Stimulated activated CD4-positive, alpha-beta T cell treated with anti-CD3 and anti-CD28 coated beads, Interleukin-15, amount 100 ng/mL, for 1 hour (primary cell): ENCODE measurements at places on chromosomes 5 and 9.

DNA sequence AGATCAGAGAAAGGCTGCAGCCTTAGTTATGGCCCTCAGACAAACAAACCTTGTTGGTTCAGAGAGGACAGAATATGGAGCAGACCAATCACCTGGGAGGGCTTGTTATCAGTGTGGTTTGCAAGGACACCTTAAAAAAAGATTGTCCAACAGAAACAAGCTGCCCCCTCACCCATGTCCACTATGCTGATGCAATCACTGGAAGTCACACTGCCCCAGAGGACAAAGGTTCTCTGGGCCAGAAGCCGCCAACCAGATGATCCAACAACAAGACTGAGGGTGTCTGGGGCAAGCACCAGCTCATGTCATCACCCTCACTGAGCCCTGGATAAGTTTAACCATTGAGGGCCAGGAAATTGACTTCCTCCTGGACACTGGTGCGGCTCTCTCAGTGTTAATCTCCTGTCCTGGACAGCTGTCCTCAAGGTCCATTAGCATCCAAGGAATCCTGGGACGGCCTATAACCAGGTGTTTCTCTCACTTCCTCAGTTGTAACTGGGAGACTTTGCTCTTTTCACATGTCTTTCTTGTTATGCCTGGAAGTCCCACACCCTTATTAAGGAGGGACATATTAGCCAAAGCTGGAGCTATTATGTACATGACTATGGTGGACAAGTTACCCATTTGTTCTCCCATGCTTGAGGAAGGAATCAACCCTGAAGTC, 36.9 kb upstream of the TBCA start:
- DNase-seq: no peak

DNA sequence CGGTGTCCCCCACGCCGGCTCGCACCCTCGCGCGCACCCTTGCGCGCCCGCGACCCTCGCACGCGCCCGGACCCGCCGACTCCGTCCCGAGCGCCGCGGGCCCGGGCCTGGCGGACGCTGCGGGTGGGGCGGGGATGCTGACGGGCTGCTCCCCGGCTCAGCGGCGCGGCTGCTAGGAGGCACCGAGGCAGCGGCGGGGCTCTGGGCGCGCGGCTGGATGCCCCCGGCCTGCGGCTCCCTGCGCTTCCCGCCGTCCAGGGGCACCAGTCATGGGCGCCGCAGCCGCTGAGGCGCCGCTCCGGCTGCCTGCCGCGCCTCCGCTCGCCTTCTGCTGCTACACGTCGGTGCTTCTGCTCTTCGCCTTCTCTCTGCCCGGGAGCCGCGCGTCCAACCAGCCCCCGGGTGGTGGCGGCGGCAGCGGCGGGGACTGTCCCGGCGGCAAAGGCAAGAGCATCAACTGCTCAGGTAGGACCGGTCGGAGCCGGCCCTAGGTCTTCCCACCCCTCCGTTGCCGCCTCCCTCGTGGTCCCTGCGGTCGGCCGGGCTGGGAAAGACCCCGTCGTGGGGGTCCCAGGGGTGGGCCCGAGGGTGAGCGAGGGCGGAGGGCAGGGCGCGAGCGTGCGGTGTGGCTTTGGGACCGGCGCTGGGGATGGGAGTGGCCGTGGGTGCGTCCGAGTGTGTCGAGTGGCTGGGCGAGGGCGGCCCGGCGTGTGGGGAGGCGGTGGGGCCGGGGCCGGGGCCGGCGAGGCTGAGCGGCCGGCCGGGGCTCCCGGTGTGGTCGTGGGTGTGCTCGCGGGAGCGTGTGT, 530 bp downstream of the TMEFF1 start:
- DNase-seq: peak; percentile 10

GRCh38 chr5:83871533-83872395, 151.1 kb upstream of the HAPLN1 start:
- no peak for DNase-seq

- DNase-seq: no peak
Measured at GRCh38 chr9:17900606-17901005, 321.7 kb downstream of the SH3GL2 start.

DNA sequence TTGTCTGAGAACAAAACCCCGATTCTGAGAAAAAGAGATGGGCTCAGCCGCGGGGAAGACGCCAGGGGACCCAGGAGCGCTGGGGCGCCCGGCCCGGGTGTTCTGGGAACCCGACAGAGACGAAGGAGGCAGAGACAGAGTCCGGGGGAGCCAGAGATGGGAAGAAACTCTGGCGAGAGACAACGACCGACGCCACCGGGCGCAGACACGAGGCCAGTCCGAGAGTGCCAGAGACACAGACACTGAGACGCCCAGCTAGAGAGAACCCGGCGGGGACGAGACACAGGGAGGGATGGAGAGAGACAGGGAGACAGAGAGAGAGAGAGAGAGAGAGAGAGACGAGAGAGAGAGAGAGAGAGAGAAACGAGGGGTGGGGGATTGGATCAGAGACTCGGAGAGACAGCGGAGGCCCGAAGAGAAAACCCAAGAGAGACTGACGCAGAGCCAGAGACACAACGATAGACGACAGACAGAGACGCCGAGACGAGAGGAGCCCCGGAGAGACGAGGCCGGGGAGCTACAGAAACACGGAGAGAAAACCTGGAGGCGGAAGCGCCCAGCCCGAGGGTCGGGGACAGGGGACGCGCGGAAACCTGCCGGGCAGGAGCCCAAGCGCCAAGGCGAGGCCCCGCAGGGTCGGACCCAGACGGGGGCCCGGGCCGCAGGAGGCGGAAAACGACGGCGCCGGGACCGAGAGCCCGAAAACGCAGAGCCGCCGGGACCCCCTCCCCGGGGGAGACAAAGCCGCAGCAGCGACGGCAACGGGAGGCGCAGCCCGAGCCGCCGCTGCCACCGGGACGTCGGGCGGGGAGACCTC, 3.3 kb downstream of the NR5A1 start:
- DNase-seq: no peak

GRCh38 chr9:134748591-134748990, 107.0 kb downstream of the COL5A1 start:
- DNase-seq: no peak

- no peak for DNase-seq
Measured at GRCh38 chr9:81690251-81690851, 1.0 kb upstream of the TLE1 start.

DNA sequence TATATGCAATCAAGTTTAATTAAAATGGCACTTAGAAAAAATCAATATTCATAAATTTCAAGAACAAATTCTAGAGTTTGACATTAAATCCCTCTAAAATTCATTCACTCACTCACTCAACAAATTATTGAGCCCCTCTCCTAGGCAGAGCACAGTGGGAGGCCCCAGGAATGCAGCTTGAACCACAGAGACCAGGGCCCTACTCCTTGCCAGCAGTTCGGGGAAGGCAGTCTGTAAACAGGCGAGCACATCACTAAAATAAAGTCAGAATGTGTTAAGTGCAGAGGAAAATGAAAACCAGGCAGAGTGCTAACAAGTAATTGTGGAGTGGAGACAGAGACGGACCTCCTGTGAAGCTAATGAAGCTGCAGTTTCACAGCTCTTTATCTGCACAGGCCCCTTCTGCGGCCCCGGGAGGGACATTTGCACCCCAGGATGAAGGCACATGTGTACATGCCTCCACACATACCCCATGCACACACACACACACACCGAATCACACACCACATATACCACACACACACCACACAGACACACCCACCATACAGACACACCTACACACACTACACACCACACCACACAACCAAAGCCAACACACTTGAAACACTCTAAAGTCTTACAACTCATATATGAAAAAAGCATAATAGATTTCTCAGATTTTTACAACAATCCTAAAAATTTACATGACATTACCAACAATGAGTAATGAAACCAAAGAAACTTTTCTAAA, 40.5 kb downstream of the BHMT start:
- no peak for DNase-seq

- no peak for DNase-seq
Measured at GRCh38 chr9:108093773-108094675, 604.5 kb upstream of the KLF4 start.

- DNase-seq: no peak
Measured at GRCh38 chr9:36461323-36461722, 61.3 kb upstream of the RNF38 start.
